Anterior cingulate cortex (tissue), 58 donors: ENCODE measurements at places on chromosomes 5 and 9.

- no peak for DNase-seq
These were observed 104.5 kb upstream of the LHFPL2 start for GRCh38 chr5:78753093-78753531.

DNA sequence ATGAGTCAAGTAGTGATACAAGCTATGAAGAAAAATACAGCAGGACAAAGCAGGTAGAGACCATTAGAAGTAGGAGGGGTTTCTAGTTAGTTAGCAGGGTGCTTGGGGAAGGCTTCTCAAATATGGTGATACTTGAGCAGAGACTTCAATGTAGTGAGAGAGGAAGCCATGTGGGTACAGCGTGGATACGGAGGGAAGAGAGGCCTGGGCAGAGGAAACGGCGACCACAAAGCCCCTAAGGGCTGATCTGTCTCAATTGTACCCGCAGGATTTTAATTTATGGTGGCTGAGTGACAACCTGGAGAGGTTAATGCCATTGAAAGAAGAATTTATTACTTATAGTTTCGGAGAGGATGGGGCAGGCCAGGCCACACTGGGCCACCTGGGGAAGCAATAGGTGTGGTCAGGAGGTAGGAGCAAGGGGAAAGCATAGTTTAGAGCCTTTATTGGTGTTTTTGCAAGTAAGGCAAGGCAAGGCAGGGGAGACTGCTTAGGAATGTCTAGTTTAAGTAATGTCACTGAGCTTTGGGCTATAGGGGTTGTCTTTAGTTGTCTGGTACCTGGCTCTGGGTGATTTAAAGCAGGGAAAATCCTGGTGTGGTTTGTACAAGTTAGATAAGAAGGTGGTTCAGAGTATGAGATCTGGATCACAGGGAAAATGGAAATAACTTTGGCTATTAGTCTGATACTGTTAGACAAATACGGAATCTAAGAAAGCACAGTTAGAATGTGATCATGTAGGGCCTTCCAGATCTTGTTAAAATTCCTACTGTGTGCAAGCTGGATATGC is 42.6 kb downstream of the GCNT4 start:
- DNase-seq, result no peak

- no peak for DNase-seq
These were observed 332.3 kb downstream of the CWC27 start for GRCh38 chr5:65100911-65101631.

- no peak for DNase-seq
These were observed 63.6 kb upstream of the OLFM1 start for GRCh38 chr9:135023786-135024405.

DNA sequence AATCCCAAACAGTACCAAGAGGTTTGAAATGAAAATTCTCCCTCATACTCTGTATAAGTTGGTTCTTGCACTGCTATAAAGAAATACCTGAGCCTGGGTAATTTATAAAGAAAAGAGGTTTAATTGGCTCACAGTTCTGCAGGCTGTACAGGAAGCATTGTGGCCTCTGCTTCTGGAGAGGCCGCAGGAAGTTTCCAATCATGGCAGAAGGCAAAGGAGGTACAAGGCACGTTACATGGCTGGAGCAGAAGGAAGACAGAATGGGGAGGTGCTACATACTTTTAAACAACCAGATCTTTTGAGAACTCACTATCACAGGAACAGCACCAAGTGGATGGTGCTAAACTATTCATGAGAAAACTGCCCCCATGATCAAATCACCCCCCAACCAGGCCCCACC is 25.6 kb upstream of the ERBIN start:
- DNase-seq, result no peak

DNA sequence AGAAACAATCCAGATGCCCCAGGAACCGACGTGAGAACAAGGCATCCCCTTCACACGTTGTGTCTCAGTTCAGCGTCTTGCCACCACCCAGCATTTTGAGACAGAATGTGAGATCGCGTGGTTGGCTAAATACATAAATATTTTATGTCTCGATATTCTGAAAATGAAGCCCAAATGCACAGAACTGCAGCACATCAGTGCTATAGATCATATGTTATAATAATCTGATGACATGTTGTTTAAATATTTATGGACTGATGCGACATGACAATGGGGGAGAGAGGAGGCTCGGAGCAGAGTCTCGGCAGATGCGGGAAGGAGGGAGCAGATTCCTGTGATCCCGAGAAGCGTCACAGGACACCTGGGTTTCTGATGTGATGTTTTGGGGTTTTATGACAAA is 10.9 kb downstream of the NEK6 start:
- no peak for DNase-seq

GRCh38 chr5:100464418-100464817 is 70.8 kb upstream of the FAM174A start:
- no peak for DNase-seq

- no peak for DNase-seq
These were observed 7.3 kb downstream of the CNTRL start for GRCh38 chr9:121082075-121082474.

GRCh38 chr9:89380437-89381307 is 62.4 kb downstream of the SECISBP2 start:
- no peak for DNase-seq

- no peak for DNase-seq
These were observed 1.2 kb upstream of the SLC4A9 start for GRCh38 chr5:140358738-140359310.

DNA sequence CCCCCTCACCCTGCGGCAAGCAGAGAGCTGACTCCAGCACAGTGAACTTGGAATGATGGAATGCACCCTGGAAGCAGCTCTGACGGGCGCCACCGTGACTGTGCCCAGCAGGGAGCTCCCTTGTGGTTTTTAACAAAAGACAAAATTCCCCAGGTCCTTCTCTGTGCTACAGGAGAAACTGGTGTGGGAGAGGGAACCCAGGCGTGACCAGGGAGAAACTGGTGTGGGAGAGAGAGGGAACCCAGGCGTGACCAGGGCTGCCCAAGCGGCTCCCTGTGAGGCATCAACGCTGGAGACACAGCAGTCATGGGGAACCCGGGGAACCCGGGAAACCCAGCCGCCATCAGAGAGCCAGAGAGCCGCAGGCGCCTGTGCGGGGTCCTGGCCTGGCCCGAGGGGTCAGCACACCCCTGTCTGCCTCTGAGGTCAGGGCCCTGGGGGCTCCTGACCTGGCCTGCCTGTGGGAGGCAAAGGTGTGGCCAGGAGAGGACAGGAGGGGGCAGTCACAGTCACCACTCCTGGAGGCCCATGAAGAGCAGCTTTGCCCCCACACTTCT is 3.1 kb upstream of the AHRR start:
- DNase-seq, result no peak

DNA sequence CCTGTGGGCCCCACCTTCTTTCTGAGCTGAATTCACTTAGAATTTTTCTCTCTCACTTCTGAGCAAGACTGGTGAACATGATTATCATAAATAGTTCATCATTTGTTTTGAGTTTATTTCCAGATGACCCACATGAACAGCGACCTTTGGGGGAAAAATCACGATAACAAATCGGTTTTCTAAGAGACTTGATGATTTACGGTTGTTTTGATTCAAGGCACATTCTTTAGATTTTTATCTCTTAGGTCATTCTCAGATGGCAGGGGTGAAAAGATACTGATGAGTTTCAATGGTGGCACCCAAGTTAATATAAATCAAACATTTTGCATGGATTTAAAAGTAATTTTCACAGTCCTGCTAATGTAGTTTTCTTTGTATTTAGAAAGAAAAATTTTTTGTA is 95.1 kb downstream of the DMXL1 start:
- DNase-seq, result no peak

DNA sequence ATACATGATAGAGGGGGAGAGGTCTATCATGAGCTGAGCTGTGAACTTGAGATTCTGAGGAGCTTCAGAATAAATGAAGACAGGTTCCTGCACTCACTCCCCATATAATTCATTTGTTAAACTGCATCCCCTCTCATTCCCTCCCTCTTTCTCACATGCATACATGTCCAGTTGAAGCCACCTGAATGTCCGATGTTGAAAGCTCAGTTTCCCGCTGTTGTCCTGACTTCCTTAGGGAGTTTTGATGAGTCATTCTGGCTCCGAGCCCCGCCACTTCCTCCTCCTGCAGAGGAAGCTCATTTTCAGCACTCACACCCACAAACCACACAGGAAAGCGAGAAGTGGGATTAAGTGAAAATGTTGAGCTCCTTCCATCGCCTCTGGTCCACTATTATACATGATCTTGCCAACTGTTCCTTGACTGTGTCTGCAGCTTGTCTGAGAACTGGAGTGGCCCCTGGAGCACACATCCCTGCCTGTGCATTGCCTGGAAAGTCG is 121.2 kb downstream of the CEMIP2 start:
- peak; percentile 16 for DNase-seq

GRCh38 chr5:88830567-88830966 is 52.4 kb downstream of the MEF2C start:
- no peak for DNase-seq

- DNase-seq, result no peak
These were observed 25.7 kb upstream of the KLF9 start for GRCh38 chr9:70439991-70440706.

DNA sequence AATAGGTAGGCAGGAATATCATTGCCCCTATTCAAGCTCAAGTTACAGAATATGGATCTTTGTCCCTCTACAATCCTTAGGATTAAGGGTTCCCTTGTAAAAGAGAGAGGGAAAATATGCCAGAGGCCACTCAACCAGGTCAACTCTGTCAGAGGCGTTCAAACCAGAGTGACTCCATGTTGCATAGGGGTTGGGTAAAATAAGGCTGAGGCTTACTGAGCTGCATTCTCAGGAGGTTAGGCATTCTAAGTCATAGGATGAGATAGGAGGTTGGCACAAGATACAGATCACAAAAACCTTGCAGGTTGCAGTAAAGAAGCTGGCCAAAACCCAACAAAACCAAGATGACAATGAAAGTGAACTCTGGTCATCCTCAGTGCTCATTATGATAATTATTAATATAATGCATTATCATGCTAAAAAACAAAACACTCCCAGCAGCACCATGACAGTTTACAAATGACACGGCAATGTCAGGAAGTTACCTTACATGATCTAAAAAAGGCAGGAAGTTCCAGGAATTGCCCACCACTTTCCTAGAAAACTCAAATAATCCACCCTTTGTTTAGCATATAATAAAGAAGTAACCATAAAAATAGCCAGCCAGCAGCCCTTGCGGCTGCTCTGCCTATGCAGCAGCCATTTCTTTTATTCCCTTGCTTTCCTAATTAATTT is 64.8 kb downstream of the ERP44 start:
- no peak for DNase-seq

GRCh38 chr9:36456480-36457065 is 56.5 kb upstream of the RNF38 start:
- no peak for DNase-seq

GRCh38 chr9:121620777-121621449 is 30.5 kb upstream of the DAB2IP start:
- DNase-seq, result no peak

GRCh38 chr5:80763211-80763610 is 108.4 kb upstream of the DHFR start:
- DNase-seq, result no peak

- no peak for DNase-seq
These were observed 20.3 kb upstream of the ANKHD1 start for GRCh38 chr5:140381351-140381750.

GRCh38 chr5:66560371-66560770 is 35.8 kb upstream of the MAST4 start:
- no peak for DNase-seq

- no peak for DNase-seq
These were observed 1084.4 kb upstream of the WWC1 start for GRCh38 chr5:167207081-167207480.

GRCh38 chr5:58090704-58091103 is 369.2 kb downstream of the PLK2 start:
- no peak for DNase-seq

DNA sequence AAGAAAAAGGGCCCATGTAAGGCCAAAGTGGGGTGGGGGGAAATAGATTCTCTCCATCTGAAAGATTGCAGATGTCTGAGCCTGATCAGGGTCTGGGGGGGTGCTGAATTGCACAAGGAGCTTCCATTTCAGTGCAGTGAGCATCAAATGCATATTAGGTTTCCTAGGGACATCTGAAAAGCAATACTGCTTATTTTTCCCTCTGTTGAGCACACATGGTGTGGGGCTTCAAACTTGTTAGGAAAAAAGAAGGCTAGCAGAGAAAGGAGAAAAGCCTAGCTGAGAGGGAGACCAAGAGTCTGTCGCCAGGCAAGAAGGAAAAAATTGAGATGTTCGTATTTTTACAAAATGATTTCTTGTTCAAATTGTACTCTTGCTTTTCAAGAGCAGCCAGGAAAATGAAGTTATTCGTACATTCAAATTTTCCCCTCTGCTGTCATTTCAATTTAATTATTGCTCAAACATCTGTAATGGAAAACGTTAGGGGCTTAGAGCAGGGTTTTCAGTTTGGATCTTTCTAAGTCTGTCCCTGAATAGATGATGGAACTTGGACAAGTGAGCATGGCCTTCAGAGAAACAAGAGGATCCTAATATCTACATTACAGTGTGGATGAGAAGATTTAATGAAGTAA is 191.9 kb upstream of the GAS1 start:
- no peak for DNase-seq

DNA sequence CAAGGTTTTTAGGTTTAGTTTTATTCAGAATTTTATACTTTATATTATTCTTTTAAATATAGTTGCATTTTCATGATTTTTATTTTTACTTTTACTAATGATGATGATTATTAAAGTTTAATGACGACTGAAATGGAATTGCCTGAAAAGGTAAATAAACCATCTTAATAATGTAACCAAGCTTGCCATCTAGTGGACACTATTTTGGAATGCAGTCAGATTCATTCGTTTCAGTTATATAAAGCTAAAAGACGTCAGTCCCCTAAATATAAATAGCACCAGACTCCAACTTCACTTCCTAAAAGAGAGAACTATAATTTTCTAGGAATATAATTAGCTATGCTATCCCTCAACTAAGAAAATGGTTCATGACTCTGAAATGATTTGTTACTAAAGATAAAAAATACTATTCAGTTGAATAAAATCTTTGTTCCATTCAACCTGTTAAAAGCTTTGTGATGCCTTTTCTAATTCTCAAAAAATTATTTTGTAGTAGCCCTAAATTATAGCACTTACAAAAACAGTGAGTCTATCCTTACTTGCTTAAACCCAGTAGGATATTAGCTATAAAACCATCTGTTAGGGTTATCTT is 19.9 kb downstream of the ABITRAM start:
- no peak for DNase-seq

DNA sequence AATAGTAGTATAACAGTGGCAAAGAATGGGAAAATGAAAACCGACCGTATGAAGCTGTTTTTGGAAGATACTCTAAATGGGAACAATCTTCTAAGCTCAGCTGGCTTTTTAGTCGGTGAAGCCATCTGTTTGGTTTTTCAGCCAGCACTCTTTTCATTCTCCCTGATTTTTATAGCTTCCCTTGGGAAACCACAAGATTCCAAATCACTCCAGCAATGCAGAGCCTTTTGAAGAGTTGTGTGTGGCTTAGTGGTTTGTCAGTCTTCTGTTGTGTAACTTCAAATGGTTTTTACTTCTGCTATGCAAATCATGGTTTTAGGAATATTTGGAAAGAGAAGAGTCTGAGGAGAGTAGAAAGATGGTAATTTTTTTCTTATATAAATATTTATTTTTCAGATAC is 180.7 kb downstream of the KDM4C start:
- no peak for DNase-seq

DNA sequence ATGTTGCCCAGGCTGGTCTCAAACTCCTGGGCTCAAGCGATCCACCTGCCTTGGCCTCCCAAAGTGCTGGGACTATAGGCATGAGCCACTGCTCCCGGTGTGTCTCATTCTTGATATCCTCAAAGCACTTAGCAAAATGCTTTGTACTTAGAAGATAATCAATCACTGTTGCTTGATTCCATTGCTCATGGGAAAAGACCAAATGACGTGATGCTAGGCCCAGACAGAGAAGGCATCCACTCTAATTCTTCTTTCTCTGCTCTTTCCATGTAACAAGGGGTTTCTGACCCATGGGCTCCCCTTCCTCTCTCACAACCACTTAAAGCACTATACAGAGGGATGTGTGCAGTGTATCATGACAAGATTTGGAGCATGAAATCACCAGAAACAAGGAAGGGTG is 83.0 kb downstream of the APBA1 start:
- no peak for DNase-seq
